Stimulated activated CD4-positive, alpha-beta T cell treated with anti-CD3 and anti-CD28 coated beads, Interleukin-2, amount 100 ng/mL, for 4 hours (primary cell): ENCODE measurements at places on chromosomes 5 and 9.

GRCh38 chr9:113012492-113012891 is 500 bp upstream of the ZNF883 start:
- no peak for DNase-seq

DNA sequence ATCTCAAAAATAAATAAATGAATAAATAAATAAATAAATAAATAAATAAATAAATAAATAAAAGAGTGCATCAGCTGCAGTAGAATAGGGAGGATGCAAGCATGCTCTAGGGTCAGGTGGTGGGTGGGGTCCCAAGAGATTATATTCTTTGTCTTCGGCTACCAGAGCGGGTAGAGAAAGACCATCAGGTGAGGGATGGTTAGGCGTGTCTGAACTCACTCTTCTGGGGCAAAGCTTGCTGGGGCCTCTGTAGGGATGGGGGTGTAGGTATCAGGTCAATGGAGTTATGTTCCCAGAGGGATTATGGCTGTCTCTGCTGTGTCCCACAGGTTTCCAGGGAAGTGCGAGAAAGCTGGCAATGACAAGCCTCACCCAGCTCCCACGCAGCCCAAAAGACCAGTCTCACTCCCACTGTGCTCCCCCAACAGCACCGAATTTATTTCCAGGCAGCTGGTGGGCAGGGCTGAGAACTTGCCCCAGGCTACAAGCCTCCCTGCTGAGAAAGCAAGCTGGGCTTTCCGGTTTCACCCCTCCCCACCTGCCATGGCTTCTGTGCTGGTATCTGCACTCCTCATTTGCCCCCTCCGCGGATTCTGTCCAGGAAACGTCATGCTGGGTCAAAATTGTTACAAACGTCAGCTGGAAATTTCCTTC is 180.8 kb downstream of the LURAP1L start:
- no peak for DNase-seq

GRCh38 chr5:109584986-109585599 is 104.6 kb upstream of the MAN2A1 start:
- no peak for DNase-seq

GRCh38 chr9:72428329-72428728 is 63.3 kb upstream of the ZFAND5 start:
- DNase-seq: no peak

- DNase-seq: no peak
Observed at GRCh38 chr5:107602896-107603295, 67.8 kb downstream of the EFNA5 start.

DNA sequence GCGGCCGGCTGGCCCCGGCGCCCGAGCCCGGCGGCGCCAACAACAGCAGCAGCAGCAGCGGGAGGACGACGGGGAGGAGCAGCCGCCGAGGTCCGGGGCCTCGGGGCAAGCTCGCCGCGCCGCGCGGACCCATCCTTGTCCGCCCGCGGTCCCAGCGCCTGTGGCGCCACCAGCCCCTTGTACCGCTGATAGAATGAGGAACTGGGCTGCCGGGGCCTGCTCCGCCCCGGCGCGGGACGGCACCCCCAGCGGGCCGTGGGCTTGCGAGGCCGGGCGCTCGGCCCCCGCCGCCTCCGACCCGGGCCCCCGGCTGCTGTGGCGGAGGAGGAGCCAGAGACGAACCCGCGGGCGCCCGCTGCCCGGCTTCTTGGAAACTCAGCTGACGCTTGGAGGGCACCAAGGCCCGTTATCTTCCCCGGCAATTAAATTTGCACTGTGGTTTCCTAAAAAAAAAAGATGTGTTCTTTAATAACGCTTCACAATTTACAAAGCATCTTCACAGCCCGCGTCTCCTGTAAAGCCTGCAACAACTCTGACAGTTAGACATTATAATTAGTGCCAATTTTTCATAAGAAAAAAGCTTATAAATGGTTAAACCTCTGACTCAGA is at the start of gene ARSB:
ARSB (minus strand) TSS at position 195 of the 609 bp plus-strand sequence; CDS start at position 133, 62 bp downstream.
- DNase-seq: peak; percentile 29

DNA sequence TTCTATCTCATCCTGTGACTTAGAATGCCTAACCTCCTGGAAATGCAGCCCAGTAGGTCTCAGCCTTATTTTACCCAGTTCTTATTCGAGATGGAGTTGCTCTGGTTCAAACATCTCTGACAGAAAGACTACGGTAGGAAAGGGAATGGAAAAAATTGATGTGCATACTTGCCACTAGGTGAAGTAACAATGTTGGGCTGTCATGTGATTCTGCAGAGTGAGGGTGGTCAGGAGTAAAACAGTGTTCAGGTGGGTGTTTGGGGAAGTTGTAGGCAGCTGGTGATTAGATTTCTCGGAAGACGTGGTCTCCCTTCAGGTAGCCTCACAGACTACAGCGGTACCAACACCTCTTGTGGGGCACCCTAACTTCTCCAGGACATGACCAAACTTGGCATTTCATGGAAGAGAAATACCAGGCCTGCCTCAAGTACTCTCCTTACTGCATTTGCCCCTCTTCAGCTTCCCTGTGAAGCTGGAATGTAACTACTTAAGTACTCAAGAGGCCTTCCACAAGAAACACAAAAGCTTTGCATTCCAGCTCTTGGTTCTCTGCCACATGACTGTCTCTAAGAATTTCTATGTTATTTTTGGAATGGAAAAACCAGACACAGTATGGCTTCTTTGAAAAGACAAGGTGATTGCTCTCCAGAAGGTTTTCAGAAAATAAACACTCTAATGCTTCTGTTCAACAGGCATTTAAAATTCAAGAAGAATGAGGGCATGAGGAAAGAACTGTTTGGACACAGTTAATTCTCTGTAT is 17.4 kb upstream of the ENTREP1 start:
- DNase-seq: no peak
